ENCODE measurements at places on chromosomes 4 and X. TPM values are rescaled to one million over a fixed set of nuclear protein-coding genes. Genes with fewer than 3 reads are reported as not detected.

DNA sequence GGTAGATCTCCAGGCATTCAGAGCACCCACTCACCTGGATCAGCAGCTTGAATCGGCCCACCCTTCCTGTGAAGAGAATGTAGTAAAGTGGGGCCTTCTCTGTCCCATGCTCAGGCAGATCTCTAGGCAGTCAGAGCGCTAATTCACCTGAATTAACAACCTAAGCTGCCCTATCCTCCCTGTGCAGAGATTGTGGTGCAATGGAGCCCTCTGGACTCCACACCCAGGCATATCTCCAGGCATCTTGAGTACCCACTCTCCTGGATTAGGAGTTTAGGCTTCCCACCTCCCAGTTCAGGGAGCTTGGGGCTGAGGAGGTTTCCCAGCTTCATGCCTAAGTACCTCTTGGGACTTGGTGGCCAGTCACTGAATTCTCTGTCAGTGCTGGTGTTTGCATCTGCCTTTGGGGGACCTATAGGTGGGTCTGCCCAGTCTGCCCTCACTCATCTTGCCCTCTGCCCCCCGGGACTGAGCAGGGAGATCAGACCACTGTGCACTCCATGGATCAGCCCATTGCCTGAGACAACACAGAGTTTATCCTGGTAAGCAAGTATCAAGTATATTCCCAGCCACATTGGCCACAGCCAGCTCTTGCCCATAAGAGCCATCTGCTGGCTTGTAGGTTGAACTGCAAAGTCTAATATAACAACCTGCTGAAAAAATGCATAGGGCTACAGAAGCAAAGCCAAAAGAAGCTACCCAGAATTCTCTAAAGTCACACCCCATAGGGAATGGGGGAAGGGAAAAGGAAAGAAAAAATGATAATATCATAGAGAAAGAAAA, 372.9 kb downstream of the KLHL13 start:
- no peak for DNase-seq

Gene ADAMTS3
- not detected for polyA plus RNA-seq

- DNase-seq, result no peak
Measured at GRCh38 chrX:154125391-154126040, 18.5 kb upstream of the OPN1LW start.

GRCh38 chr4:147096667-147097604, 151.3 kb upstream of the TTC29 start:
- DNase-seq, result peak; percentile 41

DNA sequence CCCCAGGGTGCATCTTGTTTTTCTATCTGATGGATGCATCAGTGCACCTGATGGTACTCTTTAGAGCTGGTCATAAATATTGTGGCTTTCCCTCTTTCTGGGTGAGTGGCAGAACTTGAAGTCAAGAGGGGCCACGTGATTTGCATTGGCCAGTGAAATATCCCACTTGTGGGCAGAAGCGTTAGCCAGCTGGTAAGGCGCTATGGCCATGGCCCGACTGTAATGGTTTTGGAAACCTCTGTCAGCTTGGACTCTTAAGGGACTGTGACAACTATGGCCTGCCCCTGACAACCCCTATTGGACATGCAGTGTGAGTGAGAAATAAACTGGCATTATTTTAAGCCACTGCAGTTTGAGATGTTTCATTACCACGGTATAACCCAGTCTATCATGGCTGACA, 72.8 kb downstream of the SEL1L3 start:
- DNase-seq, result no peak

Gene FANCB
- 5.4 TPM for polyA plus RNA-seq

DNA sequence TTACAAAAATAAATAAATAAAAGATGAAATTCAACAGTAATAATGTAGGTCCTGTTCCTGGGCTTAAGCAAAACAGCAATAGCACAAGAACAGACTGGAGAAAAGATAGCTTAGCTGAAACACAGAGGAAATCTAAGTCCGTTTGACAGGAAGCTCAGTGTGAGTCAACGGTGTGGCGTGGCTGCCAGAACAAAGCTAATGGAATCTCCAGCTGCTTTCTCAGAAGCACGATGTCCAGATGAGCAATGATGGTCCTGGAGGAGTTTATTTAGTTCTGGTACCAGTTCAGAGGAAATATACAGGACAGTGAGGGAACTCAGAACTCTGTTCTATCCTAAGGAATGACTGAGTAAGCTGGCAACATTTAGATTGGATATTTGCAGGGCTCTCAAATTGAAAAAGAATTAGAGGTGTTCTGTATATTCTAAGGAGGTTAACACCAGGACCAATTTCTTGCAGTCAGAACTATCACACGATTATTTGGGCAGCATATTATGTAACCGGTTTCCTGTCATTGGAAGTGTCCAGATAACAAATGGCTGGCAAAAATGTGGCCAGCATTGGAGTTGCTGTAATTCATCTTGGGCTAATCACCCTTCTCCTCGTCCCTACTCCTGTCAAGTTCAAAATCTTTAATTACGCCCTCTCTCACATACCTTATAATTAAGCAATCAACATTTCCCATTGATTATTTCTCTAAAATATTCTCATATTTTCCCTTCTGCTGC, 12.7 kb downstream of the GAB3 start:
- no peak for DNase-seq
